ENCODE measurements at places on chromosomes 7 and 10. TPM values are rescaled to one million over a fixed set of nuclear protein-coding genes. Genes with fewer than 3 reads are reported as not detected.

- DNase-seq: no peak
Measured at GRCh38 chr10:59617996-59618395, 91.7 kb downstream of the SLC16A9 start.

The LEP gene
- not detected for total RNA-seq

- no peak for DNase-seq
Measured at GRCh38 chr7:142836426-142836825, 18.4 kb upstream of the EPHB6 start.

DNA sequence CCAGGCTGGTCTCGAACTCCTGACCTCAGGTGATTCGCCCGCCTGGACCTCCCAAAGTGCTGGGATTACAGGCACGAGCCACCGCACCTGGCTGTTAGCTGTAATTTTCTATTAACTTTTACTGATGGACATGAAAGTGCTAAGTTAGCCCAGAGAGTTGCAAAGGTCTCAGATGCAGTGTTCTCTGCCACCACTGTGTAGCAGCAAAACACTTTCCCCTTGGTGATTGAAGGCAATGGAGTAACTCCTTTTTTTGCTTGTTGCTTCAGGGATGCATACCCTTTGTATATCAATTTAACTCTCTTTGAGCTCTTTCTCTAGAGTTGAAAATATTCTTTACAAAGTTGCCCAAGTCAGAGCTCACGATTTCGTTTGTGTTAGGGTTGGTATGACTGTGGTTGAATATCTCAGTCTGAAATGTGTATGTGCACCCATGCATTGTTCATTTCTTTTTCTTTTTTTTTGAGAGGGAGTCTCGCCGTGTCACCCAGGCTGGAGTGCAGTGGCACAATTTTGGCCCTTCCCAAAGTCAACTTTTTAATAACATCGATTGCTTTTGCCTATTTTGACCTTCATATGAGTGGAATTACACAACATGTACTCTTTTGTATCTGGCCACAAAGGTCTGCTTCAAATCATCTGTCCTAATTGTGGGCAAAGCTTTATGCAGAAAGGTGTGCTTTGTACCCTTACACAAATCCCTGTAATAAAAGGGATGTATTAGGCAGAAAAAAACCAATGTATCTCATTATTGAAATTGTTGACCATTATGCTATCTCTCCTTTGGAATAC, 52.6 kb downstream of the GTF2I start:
- DNase-seq: no peak

DNA sequence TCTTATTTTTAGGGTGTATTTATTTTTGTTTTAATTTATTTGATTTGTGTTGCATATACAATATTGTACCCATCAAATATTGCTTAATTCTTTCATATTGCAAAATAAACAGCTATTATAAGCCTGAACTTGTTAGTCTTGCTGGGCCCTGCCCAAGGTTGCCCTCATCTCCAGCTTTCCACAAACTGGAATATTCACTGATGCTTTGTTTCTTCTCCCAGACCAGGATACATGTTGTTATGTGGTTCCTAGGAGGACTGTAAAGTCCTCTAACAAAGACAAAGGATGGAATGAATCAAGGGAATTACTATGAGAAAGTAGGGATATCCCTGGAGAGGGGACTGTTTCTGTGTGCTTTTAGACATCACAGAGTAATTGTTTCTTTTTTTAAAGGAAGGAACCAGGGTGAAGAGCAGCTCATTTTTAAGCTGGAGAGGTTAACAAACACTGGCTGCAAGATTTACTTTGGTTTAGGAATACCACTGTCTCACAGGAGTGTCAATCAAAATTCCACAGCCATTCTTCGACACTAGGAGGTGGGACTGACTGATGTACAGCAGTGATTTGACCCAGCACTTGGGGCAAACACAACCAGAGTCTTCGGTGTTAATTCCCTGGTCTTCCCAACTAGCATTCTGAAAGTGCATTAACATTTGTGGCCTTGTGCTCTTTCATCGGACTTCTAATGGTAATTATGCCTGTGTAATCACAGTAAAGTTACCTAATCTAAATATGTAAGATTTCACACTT, 14.8 kb upstream of the CD36 start:
- DNase-seq: no peak

The UCMA gene
- not detected for total RNA-seq

The ACSM6 gene
- total RNA-seq: not detected

The SYT15 gene
- total RNA-seq: 1.3 TPM

The EZH2 gene
- total RNA-seq: 120 TPM

The LARP4B gene
- 167 TPM for total RNA-seq

DNA sequence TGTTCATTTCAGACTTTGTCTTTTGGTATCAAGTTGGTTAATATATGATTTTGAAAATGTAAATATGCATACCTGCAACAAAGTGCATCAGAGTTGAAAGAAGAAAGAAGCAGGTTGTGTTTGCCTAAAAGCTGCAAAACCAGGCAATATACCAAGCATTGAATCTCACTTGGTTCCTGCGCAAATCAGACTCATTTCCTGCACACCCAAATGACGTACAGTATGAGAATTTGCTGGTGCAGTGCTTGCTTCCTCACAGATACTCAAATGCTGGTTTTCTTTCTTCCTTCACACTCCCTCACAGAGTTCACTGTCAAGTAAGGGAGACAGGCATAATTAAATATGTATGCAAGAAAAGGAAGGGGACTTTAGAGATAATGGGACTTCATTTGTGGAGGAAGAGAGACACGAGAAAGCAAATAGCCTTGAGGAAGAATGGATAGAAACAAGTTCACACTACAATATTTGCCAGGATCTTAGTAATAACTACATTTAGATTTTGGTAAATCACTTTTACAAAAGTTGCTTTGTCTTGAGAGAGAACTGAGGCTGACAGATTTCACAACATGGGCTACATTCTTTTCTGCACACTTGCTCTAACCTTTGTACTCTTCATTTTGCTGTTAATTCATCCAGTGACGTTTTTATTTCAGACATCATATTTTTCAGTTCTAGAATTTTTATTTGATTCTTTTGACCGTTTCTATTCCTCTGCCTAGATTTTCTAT, 56.9 kb upstream of the AOAH start:
- DNase-seq: peak; percentile 74

DNA sequence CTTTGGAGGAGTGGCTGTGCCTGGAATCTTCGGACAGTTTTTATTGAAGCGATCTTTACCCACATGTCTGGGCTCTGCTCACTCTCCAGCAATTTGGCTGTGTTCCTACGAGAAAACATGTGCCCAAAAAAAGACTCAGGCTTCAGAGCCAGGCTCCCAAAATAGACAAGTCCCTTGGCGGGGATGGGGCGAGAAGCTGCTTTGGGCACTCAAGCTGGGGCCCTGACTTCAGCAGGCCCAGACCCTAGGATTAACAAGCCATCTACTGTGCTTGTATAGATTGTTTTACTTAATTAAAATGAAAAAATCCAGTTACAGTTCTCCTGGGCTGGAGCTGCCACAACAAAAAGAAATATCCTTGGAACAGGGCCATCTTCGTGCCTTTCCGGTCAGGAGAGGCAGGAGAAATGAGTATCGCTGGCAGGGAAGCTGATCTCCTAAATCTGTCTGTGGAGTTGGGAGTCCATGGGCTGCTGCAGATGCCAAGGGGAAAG, 51.4 kb upstream of the PDCD4 start:
- no peak for DNase-seq

DNA sequence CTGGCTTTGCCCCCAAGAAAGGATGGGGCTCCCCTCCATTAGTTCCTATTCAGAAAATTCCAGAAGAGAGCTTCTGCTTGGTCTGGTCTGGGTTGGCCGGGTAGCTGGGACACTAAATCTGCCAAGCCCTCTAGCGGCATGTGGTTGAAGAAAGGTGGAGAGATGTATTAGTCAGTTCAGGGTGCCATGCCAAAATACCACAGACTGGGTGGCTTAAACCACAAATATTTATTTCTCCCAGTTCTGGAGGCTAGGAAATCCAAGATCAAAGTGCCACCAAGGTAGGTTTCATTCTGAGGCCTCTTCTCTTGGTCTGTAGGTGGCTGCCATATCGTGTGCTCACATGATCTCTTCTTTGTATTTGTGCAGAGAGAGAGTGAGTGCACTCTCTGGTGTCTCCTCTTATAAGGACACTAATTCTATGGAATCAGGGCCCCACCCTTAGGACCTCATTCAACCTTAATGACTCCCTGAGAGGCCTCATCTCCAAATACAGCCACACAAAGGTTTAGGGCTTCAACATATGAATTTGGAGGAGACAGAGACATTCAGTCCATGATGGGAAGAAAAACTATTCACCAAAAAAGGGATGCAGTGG, 38.7 kb upstream of the MTPAP start:
- DNase-seq: no peak

DNA sequence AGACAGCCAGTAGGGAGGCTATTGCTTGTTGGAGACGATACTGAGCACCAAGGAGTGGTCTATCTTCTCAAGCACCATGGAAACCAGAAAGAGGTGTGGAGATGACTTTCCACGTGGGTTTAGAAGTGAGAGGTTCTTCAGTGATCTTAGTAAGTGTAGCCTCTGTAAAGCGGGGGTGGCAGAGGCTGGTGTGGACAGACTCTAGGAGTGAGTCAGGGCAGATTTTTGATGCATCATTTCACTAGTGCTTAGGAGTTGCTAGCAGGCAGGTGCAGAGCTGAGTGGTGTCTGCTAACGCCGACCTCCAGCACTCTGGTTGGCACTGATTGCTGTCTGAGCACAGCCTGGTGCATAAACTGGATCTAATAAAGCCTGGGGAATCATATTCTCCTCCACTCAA, 78.4 kb upstream of the ADO start:
- DNase-seq: peak; percentile 68

The ANKRD1 gene
- not detected for total RNA-seq

The DYDC1 gene
- total RNA-seq: not detected

The PPP1R9A gene
- not detected for total RNA-seq

The ADD3 gene
- total RNA-seq: 28.9 TPM

GRCh38 chr10:101851411-101852116, 8.0 kb upstream of the KCNIP2 start:
- no peak for DNase-seq

- peak; percentile 61 for DNase-seq
Measured at GRCh38 chr10:8035641-8036470, 18.6 kb upstream of the GATA3 start.

DNA sequence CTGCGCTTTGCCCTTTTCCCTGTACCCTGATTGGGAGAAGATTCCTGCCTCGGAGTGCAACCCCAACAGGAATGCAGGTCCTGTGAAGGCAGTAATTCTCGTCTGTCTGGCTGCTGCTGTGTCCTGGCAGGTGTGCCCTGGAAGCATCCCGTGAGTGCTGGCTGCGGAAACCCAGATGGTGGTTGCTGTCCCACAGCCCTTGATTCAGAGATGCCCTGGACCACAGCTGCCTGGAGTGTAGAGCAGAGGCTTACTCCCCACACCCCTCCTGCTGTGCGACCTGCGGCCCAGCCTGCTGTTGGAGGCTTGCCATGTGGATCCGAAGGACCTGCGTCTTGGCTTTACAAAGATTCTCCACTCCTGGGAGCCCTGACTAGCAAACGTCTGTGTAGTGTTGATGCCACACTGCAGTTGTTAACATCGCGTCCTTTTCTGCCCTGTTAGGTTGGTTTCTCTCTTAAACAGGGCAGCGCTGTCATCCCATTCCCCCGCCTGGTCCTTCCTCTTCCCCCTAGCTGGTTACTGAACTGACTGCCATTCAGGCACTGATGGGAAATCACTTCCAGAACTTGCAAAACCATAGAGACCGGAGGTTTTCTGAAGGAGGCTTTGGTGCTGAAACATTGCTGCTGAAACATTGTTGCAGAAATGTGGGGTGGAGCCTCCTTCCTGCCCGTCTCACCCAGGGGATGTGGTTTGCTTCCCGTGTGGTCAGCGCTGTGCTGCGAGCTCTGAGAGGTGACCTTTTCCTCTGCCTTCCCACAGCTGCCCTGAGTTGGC, 53.3 kb downstream of the DNAJB6 start:
- DNase-seq: peak; percentile 85

- DNase-seq: peak; percentile 63
Measured at GRCh38 chr7:87564296-87564963, 36.3 kb downstream of the ABCB1 start.

- DNase-seq: peak; percentile 86
Measured at GRCh38 chr10:45001381-45002148, 842 bp downstream of the ZNF22 start.

DNA sequence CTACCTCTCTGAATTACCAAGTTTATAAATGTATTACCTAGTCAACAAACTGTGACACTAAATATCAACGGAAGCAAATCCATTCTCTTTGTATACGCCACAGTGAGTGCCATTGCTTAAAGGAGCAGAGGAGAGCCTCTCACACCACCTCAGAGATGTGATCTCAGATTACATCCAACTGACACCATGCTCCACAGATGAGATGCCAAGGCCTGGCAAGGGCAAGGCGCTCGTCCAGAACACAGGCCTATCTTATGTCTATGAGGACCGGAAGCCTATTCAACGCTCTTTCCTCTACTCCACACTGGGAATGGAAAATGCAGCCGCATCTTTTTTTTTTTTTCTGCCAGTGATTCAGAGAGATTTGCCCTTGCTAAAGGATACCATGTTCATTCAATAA, 11.4 kb downstream of the PDIA4 start:
- DNase-seq: no peak

GRCh38 chr7:121634356-121634755, 238.2 kb upstream of the FAM3C start:
- no peak for DNase-seq

GRCh38 chr7:128008141-128008540, 23.1 kb downstream of the LRRC4 start:
- DNase-seq: no peak

DNA sequence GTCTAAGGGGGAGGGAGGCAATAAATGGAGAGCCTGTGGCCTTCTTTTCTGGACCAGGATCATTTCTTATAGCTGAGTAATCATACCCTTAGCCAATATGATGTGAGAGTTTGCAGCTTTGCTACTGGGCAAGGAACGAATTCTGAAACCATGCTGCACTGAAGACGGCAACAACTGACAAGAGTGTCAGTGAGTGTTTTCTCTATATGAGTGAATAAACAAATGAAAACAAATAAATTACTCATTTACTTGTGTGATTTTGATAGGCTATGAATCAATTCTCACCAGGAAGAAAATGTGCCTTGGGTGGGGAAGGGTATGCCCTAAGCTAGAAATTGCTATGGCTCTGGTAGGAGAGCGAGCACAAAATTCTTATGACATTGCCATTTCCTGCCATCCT, 79.4 kb upstream of the LRRN3 start:
- peak; percentile 73 for DNase-seq

The SUN3 gene
- not detected for total RNA-seq

DNA sequence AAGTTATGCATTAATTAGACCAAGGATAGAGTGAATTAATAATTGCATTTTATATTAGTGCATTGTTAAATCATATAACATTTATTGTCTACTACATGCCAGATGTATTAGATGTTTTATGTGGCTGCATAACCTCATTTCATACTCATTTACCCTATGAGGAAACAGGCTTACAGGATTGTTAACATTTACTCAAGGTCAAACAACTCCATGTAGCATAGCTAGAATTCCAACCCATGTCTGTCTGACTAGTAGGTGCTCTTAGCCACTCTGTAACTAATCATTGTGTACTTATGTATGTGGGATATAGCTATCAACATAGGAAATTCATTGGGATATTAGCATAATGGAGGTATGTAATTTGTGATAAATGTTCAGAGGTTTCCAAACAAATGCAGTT, 46.3 kb downstream of the PHYHIPL start:
- no peak for DNase-seq

Data from activated CD4-positive, alpha-beta T cell treated with anti-CD3 and anti-CD28 coated beads, Interleukin-2, amount 10 ng/mL, durations not matched to agents 24 days and 14 days (primary cell).